ENCODE measurements at places on chromosomes 5 and 9.
A peak's percentile ranks its signal among the peaks of the same experiment; 100 is the strongest.

DNA sequence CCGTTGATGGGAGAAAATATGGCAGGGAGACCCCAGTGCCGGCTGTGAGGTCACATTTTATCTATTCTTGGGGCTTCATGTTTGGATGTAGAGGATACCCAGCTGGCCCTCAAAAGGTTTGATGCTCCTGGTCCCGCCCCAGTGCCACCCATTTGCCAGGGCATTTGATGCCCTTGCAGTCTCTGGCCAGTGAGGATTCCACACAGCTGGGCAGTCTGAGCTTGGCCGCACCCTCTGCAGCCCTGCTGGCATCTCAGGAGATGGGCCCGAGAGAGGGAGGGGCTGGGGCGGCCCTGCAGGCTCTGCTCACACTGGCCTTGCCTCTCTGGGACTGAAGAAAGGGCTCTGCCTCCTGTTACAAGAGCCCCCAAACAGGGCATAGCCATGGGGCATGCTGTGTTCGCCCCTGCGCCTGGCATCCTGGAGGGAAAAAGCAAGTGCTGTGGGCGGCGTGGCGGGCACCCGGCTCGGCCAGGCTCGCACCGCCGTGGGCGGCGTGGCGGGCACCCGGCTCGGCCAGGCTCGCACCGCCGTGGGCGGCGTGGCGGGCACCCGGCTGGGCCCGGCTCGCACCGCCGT is 27.6 kb downstream of the ADAMTSL2 start:
- DNase-seq = no peak

DNA sequence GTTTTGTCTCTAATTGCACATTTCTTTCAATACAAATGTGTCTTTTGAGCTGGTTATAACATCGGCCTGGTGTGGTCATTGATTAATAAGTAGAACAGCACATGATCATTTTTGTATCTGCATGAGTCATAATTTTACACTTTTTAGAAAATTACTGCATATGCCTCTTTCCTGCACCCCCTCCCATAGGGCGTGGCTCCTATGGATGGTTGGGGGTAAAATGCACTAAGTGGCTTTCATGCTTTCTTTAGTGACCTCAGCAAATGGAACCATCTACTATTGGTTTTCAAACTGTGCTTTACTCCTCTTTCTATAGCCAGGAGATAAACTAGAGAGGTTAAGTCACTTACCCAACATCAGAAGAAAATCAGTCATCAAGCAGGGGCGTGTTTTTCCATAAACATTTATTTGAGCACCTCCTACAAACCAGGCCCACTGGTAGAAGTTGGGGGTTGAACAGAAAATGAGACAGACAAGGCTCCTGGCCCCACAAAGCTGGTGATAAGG is 3.8 kb downstream of the ANXA6 start:
- peak; percentile 48 for DNase-seq

GRCh38 chr9:130172858-130173665 is 858 bp downstream of the NCS1 start:
- DNase-seq = peak; percentile 6

GRCh38 chr5:140312067-140312790 is 9.3 kb upstream of the PFDN1 start:
- no peak for DNase-seq

- no peak for DNase-seq
Measured at GRCh38 chr9:93081081-93081529, 14.9 kb upstream of the CARD19 start.
